ENCODE measurements at places on chromosomes 1 and 21. TPM values are rescaled to one million over a fixed set of nuclear protein-coding genes. Genes with fewer than 3 reads are reported as not detected.

Gene PAX7
- polyA plus RNA-seq = 0.04 TPM

Gene CRP
- polyA plus RNA-seq = not detected

Gene S1PR1
- 17.1 TPM for polyA plus RNA-seq

Gene OR2W3
- 0.55 TPM for polyA plus RNA-seq

Gene GPR157
- polyA plus RNA-seq = 0.98 TPM

Gene TCHH
- polyA plus RNA-seq = 0.03 TPM

Gene HSPB7
- 3.0 TPM for polyA plus RNA-seq

Gene KCNK1
- 9.0 TPM for polyA plus RNA-seq

Gene C4BPA
- polyA plus RNA-seq = 0.56 TPM

Gene DMBX1
- not detected for polyA plus RNA-seq

Gene PCP4
- 14.8 TPM for polyA plus RNA-seq

Gene PALMD
- polyA plus RNA-seq = 2.3 TPM

Gene SLAMF9
- not detected for polyA plus RNA-seq

DNA sequence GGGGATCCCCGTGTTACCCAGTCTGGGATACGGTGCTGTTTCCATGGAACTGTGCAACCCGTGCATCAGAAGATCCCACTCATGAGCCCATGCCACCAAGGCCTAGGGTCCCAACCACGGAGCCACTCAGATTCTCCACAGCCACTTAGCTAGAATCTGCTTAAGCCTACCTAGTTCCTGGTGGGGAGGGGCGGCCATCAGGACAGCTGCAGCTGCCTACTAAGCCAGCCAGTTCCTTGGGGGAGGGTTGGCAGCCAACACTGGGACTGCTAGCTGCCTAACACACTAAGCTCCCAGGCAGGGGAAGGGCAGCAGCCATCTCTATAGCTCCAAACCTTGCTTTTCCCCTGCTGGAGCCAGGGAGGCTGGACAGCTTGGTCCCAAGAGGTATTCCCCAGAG is 549.2 kb upstream of the BRINP3 start:
- no peak for DNase-seq

- DNase-seq = no peak
These were observed 7.3 kb downstream of the SH3BGRL3 start for GRCh38 chr1:26287033-26287711.

- DNase-seq = no peak
These were observed 11.4 kb upstream of the SLAMF1 start for GRCh38 chr1:160658162-160658813.

DNA sequence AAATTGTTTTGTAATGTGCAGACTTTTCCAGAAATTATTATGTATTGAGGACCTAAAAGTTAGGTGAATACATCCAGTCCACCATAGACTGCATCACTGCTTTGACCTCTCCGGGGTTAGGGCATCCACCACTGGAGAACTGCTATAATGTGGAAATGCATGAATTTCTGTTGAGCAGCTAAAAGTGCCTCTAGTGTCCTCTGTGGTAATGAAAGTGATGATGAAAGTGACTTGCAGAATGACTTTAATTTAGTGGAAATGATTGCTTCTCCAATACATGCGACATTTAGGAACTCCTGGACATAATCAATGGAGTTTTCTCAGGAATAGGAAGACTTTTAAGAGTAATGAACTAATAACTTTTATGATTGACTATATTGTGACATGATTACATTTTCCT is 170.8 kb downstream of the LBR start:
- DNase-seq = no peak

DNA sequence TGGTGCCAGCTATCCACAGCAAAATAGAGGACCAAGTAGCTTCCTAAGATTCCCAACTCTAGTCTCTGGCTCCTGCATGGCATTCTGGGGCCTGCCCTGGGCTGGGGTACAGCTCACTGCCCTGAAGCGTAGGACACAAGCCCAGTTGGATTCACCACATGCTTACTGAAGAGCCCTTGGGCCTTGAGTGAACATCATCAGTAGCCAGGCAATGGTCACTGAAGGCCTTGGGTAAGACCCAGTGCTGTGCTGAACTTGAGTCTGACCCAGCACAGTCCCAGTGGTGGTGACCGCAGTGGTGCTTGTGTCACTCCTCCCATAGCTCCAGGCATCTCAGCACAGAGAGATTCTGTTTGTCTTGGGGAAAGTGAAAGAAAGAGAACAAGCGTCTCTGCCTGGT is 7.7 kb upstream of the LCE3A start:
- DNase-seq = no peak

DNA sequence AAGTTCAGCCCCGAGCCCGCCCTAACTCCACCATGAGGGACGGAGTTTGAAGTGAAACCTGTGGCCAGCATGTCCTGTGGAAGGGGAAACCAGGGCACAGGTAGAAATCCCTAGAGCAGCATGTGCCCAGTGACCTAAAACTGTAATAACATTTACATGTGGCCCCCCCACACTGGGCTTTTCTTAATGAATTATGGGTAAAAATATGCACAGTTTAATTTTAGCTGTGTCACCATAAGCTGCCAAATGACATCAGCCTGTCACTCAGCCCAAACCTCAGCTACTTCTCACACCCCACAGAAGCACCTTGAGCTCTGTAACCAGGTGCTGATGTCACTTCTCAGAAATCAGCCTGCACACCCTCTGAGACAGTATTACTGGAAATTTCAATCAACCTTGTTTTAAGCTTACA is 50.0 kb upstream of the SLC19A1 start:
- no peak for DNase-seq

GRCh38 chr1:62823556-62823955 is 39.6 kb downstream of the ATG4C start:
- DNase-seq = no peak

DNA sequence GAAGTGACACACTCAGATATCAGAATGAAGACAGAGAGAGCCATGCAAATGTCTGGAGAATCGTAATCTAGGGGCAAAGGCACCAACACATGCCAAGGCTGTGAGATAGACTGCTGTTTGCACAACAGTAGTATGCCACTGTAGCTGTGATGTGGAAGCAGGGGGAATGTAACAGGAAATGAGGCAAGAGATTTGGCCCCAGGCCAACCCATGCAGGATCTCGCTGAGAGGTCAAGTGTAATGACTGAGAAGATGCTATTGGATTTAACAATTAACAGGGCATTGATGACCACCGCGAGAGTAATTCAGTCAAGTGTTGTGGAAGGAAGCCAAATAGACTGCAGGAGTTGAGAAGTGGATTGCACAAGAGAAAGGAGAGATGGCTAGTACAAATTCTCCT is 107.3 kb upstream of the ST6GALNAC5 start:
- no peak for DNase-seq

GRCh38 chr1:235831148-235831547 is 35.6 kb downstream of the LYST start:
- no peak for DNase-seq

GRCh38 chr1:54475946-54476516 is 69.8 kb upstream of the SSBP3 start:
- DNase-seq = peak; percentile 72

- no peak for DNase-seq
These were observed 122.2 kb downstream of the COQ8A start for GRCh38 chr1:227062306-227062705.

GRCh38 chr21:39713905-39714304 is 31.1 kb upstream of the IGSF5 start:
- DNase-seq = no peak

GRCh38 chr1:18116777-18117176 is 9.2 kb downstream of the IGSF21 start:
- DNase-seq = no peak

- no peak for DNase-seq
These were observed 483.9 kb downstream of the OMA1 start for GRCh38 chr1:58062635-58063034.

GRCh38 chr1:179800481-179800880 is 57.4 kb downstream of the FAM163A start:
- no peak for DNase-seq

DNA sequence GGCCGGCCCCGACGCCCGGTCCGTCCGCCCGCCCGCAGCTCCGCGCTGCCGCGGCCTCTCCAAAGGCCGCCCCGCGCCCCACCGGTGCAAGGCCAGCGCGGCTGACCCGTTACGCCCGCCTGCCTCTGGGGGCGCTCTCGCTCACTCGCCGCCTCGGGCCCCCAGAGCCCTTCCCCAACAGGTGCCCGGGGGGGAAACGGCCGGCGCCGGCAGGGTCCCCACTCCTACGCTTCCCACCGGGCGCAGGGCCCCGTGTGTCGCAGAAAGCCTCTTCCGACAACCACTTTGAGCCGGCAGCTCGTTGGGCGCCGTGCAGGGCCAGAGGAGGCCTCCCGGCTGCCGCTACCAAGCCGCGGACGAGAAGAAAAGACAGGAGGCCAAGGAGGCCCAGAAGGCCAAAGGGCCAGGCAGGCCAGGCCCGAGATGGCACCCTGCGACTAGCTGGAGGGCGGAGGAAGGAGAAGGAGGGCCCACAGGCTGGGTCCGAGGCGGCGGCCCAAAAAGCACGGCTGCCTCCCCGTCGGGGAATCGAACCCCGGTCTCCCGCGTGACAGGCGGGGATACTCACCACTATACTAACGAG is 64.9 kb upstream of the FCGR2A start:
- peak; percentile 59 for DNase-seq

GRCh38 chr1:47701283-47701682 is 263.4 kb downstream of the FOXD2 start:
- DNase-seq = no peak

DNA sequence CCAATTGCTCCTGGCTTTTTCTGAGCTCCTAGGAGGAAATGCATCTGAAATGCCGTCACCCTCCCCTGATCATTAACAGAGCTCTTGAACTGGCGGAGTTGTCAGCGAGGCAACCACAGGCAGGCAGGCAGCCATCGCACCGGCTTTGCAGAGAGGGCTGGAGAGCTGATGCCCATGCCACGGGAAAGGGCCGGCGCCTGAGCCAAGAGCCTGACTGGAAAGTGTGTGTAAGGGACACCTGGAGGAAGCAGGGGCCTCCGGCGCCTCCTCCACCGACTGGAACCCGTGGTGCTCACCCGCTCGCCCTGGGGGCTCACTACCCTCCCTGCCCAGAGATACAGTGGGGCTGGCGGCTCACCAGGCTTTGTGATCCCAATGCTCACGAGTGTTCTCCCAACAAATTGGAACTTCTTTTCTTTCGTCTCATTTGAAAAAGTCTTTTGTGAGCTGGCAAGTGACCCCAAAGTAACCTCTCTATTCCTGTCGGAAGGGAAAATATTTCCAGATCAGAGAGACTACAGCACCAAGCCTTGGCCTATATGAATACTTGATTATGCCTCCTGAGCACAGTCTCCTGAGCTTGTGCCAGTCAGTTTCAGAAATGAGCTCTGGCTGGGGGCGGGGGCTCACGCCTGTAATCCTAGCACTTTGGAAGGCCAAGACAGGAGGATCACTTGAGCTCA is 97.7 kb upstream of the SLC25A33 start:
- peak; percentile 60 for DNase-seq

GRCh38 chr1:53956308-53957168 is 10.4 kb downstream of the LRRC42 start:
- DNase-seq = no peak

DNA sequence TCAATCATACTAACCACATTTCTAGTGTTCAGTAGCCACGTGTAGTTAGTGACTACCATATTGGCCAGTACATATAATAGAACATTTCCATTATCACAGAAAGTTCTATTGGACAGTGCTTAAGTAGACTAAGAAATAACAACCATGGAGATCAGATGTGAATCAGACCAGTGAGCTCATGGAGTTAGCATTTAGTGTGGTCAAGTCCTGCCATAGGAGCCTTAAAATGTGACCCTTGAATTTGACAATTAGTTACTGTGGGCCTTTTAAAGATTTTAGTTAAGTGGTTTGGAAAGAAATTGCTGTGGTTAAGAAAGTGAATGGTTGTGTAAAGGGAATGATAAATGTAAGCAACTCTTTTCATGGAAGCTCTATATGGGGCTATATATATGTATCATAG is 123.4 kb downstream of the POU2F1 start:
- no peak for DNase-seq

GRCh38 chr1:178633056-178633455 is 92.0 kb upstream of the RALGPS2 start:
- DNase-seq = no peak

- DNase-seq = no peak
These were observed 27.7 kb downstream of the CHAF1B start for GRCh38 chr21:36412916-36413315.

GRCh38 chr21:43369124-43369523 is 57.8 kb downstream of the SIK1 start:
- DNase-seq = no peak

DNA sequence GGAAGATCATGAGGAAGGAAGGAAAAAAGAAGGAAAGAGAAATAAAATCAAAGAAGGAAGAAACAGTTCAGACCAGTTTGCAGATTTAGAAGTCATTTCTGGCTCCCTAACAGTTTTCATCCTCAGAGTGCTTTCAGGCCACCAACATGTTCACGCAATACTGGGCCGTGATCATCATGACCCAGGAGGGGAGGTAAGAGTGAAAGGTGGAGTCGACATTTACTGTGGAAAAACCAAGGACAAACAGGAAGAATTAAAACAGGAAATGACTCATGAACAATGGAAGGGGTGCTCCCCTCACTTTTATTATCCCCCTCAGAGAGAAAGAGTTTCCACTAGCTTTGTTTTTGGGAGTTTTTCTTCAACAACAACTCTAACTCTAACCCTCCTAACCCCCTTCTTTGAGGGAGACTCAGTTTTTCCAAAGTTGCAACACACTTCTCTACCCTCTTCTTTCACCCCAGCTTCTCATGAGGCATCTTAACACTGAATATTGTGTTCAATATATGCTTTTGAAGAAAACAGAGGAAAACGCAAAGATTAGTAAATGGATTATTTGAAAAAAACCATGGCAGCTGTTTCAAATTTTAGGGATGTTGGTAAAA is 60.4 kb downstream of the VANGL2 start:
- DNase-seq = no peak

DNA sequence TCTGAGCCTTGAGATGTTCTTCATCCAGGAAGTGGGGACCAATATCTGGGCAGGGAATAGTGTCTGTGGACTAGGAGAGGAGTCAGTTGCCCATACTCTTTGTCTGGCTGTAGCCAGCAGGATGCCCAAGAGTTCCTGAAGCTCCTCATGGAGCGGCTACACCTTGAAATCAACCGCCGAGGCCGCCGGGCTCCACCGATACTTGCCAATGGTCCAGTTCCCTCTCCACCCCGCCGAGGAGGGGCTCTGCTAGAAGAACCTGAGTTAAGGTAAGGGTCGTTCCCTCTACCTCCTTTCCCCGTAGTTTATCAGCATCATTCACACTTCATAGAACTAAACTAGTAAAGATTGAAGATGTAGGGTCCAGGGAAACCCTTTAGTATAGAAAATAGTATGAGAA is 3.4 kb upstream of the PPOX start:
- no peak for DNase-seq

DNA sequence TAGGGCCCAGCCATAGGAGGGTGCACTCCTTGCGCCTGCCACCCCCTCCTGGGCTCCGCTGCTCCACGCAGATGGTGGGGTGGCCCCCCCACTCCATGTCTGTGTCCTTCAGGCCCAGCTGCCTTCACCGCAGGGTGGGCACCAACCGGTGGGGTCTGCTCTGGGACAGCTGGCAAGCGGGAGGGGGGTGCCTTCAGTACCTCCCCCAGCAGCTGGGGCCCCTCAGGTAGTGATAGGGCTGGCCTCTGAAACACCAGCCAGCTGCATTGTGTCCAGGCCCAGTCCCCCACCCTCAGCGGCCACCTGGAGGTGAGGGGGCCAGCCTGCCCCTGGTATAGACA is 360 bp downstream of the GJC2 start:
- no peak for DNase-seq

- no peak for DNase-seq
These were observed 338.3 kb downstream of the SIPA1L2 start for GRCh38 chr1:232291681-232292080.

Measured in renal pelvis (tissue), 12 donors.